ENCODE measurements at places on chromosomes 1 and 21.

DNA sequence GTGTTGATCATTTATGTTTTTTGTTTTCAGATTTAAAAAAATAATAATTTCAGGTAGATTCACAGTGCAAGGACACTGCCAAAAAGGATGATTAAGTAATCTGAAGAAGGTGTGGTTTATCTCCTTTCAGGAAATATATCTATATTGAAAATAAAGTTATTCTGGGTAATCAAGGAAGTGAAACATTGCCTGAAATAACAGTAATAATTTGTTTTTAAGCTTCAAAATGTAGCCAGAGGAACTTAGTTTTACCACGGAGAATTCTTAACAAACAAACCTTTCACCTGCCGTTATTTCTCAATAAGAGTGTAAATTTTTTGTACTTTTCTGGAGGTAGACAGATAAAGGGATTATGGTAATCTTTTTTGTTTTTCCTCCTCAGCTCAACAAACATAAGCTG, 2.9 kb upstream of the DPH5 start:
- no peak for DNase-seq

GRCh38 chr1:36208978-36209703, 15.1 kb upstream of the THRAP3 start:
- DNase-seq, result no peak

- DNase-seq, result no peak
Observed at GRCh38 chr21:16437586-16437985, 707.8 kb downstream of the USP25 start.

- no peak for DNase-seq
Observed at GRCh38 chr1:183021405-183022201, 1.6 kb upstream of the LAMC1 start.

DNA sequence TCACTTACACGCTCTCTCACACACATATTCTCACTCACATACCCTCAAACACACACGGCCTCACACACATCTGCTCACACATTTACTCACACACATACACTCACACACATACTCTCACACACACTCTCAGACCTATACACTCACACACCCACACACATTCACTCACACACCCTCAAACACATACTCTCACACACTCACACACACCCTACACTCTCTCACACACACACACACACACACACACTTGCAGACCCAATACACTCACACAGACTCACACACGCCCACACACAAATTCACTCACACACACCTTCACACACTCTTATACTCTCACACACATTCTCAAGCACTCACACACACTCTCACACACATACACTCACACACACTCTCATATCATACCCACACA, 155.5 kb upstream of the BACE2 start:
- DNase-seq, result no peak

DNA sequence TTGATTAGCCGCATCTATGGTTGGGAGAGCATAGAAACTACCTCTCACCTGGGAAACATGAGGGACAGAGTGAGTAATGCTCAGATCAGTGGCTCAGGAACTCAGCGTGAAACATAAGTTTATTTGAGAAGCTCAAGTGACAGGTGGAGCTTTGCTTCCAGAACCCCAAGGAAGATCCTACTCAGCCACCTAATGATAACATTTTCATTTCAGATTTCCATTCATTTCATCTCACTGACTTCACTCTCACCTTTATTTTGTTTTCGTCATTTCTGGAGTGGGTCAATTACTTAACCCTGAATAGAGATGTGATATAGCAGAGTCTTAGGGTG, 145.5 kb upstream of the DUSP10 start:
- DNase-seq, result no peak

- peak; percentile 49 for DNase-seq
Observed at GRCh38 chr1:94863297-94863911, 43.2 kb downstream of the SLC44A3 start.

GRCh38 chr1:92853299-92853698, 21.5 kb downstream of the RPL5 start:
- DNase-seq, result no peak

- no peak for DNase-seq
Observed at GRCh38 chr1:220339581-220339980, 67.3 kb upstream of the RAB3GAP2 start.

GRCh38 chr1:10074059-10074851, 41.5 kb downstream of the UBE4B start:
- peak; percentile 91 for DNase-seq

DNA sequence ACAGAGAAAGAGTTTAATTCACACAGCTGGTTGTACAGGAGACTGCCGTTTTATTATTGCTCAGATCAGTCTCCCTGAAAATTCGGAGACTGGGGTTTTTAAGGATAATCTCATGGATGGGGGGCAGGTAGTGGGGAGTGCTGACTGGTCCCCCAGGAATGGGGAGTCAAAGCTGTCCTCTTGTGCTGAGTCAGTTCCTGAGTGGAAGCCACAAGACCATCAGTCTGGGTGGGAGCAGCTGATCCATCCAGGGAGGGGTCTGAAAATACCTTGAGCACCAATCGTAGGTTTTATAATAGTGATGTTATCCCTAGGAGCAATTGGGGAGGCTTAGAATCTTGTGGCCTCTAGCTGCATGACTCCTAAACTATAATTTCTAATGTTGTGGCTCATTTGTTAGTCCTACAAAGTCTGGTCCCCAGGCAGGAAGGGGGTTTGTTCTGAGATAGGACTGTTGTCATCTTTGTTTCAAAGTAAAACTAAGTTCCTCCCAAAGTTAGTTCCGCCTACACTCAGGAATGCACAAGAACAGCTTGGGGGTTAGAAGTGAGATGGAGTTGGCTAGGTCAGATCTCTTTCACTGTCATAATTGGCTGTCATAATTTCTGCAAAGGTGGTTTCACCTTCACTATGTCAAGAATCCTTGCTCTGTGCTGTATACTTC, 50.3 kb downstream of the TRAF5 start:
- no peak for DNase-seq

DNA sequence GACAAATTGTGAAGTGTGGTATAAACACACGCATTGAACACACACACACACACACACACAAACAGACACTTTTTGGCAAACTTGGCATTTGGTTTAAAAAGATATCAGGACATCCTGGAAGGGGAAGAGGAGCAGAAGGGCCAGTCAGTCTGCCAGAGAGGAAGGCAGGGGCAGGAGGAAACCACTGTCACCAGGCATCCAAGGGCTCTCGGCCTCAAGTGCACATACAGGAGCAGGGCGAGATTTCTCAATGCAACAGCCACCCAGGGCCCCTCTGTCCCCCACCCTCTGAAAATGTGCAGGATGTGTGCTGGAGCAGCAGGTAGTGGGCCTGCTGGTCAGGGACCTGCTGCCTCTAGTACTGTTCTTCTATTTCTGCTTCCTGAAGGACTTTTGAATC, 71.2 kb downstream of the ABCA4 start:
- DNase-seq, result no peak

GRCh38 chr1:169044296-169044695, 62.2 kb upstream of the ATP1B1 start:
- no peak for DNase-seq

- DNase-seq, result no peak
Observed at GRCh38 chr1:174967845-174968705, 31.7 kb upstream of the CACYBP start.
